Stimulated activated CD4-positive, alpha-beta T cell treated with anti-CD3 and anti-CD28 coated beads, Interleukin-1b, Interleukin-23, amount 100 ng/mL, for 4 hours (primary cell): ENCODE measurements at places on chromosomes 1 and 21.

DNA sequence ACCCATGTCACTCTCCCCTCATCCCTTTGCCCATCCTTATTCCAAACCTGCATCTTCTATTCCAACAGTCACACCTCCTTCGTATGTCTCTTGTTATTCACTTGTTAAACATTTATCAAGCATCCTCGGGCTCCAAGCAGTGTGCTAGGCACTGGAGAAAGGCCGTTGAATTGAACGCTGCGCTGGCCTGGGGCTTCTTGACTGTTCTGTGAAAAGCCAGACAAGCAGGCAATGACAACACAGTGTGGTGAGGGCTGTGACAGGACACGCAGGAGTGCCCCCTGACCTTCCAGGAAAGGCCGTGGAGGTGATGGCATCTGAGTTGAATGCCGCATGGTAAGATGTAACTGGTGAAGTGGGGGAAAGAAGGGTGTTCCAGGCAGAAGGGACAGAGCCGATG lies 19.2 kb downstream of the ETV3 start:
- no peak for DNase-seq

DNA sequence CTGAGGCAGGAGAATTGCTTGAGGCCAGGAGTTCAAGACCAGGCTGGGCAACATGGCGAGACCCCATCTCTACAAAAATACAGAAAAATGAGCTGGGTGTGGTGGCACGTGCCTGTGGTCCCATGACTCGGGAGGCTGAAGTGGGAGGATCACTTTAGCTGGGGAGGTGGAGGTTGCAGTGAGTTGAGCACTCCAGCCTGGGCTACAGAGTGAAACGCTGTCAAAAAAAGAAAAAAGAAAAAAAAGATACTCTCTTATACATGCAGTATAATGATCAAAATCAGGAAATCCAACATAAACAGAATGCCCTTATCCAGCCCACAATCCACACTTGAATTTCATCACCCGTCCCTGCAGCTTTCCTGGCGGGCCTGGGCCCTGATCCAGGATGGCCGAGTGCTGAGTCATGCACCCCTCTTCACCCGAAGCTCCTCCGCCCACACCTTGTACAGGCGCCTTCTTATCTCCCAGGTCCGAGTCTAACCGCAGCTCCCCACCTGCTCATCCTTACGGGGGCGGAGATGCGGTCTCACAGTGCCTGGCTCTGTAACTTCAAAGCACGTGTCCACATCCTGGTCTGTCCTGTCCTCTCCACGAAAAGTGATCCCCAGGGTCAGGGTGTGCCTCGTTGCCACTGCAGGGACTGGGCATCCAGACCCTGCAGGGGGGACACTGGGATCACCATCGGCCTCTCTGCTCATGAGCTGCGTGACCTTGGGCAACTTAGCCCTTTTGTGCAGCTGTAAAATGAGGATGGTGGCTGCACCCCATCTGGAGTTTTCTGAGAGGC lies 120.2 kb upstream of the SLC45A1 start:
- no peak for DNase-seq

DNA sequence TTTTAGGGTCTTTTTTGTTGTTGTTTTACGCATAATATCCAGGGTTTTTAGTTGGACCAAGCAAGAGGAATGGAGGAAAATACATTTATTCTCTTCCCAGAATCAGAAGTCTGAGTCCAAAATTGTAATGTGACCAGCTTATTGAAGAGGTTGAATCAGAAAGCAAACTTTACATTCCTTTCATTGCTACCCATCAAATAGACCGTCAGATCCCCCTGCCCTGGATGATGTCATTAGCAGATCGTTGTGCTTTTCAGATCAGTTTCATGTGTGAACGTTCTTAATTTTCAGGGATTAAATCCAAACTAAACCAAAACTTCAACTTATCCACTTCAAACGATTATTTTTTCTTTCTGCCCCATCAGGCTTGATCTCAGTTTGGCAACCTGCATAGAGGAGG lies 85.7 kb upstream of the NGF start:
- no peak for DNase-seq

DNA sequence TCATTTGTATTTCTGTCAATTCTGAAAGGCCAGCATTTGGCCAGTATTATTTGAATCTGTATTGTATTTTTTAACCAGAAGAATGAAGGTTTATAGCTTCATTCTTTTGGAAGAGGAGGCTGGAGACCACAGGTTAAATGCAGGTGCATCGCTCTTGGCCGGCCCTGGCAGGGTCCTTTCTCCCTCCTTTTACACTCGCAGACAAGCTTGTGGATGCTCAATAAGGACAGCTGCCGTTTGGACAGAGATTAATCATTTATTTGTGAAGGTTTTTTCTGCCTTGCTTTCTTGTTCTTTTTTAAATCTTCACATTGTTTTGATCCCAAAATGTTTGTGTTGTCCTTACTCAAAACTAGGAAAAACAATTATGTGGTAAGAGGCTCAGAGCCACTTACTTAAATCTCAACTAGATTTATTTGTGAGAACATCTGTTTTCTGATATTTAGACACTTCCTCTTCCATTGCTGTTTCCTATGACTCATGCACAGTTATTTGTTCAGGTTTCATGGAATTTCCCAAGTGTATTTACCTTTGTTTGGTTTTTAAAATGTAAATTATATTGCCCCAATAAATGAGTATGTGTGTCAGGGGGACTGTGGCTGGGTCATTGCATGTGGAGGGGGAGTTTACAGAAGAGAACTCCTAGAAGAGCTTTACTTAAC lies 46.7 kb upstream of the LAMC2 start:
- no peak for DNase-seq

DNA sequence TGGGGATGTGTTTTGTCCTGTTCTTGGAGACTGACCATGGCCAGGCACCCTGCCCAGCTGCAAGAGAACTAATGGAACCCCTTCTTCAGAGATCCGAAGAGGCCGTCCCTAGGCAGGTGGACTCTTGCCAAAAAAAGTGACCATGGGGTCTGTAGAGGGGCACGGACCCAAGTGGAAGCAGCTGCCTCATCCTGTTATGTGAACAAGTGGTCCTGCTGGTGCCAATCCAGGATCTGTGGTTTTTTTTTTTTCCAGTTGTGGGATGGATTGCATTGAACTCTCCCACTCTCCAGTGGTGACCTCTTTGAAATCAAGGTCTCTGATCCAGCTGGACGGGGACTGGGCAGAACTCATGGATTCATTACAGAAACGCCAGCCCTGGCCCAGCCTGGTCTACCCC lies 71.2 kb downstream of the ARHGEF10L start:
- DNase-seq: no peak

DNA sequence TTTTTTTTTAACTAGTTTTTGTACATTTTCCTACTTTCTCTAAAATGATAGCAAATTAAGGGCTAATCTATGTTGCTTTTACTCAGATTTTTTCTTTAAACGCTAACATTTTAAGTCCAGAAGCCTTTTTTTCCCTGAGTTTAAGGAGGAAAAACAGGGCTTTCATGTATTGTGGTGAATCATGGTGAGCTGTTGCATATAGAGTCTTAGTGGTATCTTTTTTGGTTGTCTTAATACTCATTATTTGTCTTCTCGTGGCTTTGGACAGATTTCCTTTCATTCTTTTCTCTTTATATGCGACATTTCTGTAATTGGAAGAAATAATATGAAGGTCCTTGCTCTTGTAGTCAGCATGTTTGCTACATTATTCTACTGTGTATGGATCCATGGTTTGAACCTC lies 1015.6 kb downstream of the PLA2G4A start:
- DNase-seq: no peak

DNA sequence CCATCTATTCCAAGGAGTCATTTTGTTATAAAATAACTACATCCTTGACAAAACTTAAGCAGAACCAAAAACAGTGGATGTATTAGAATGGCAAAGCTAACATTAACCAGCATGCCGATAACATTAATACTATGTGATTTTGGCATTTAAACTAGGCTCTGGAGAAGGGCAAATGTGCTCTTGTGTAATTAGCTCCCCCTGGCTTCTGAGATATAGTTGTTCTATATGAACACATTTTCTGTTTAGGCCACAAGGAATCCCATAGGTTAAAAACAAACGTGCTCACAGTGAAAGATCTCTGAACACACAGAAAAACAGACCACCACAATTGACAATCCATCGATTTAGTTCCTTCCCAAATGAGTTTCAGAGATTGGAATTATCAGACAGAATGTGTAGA lies 57.4 kb upstream of the TARS2 start:
- no peak for DNase-seq

- no peak for DNase-seq
Observed at GRCh38 chr1:87510540-87510939, 181.9 kb downstream of the LMO4 start.

DNA sequence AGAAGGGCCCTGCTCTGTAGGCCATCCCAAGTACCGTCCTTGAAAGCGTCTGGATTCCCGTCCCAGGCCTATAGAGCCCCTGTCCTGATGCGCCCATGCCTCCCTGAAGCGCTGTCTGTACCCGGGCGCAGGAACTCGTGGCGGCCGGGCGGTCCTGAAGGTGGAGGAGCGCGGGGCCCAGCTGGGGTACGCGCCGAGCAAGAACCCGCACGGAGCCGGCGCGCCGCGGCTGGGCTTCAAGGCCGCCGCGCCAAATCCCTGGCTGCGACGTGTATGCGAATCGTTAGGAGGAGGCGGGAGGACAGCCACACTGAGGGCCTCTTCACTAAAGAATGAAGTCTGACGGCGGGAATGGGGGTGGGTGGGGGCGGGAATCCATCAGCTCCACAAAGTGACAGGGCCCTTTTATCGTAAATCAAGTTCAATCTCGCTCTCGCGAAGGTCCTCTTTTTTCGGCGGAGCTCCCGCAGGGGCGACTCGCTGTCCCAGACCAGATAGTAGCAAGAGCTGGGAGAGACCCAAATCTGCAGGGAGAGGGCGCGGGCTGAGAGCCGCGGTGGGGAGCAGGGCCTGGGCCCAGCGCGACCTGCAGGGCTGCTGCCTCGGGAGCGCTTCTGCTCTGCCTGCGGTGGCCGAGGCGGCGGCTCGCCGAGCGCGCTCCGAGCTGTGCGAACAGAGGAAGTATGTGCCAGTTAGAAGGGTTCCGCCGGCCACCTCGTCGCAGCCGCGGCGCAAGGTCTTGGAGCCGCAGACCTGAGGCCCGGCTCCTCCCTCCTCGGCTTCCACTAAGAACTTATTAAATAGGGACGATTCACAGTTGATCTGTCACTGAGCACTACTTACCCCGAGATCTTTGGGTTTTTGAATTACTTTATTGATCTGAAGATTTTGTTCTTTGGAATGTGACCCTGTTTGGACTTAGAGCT lies 10.4 kb downstream of the BARHL2 start:
- no peak for DNase-seq

- no peak for DNase-seq
Observed at GRCh38 chr1:48687282-48688045, 89.2 kb downstream of the BEND5 start.

DNA sequence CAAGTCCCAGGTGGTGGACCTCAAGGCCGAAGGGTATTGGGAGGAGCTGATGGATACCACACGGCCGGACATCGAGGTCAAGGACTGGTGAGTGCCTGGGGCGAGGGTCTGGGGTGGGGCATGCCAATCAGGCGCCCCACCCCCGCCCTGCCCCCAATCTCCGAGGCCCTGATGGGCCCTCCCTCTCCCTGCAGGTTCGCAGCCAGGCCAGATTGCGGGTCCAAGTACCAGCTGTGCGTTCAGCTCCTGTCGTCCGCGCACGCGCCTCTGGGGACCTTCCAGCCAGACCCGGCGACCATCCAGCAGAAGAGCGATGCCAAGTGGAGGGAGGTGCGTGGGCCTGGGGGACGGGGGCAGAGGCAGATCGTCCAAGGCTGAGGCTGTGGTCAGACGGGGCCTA lies 3.9 kb downstream of the FBXO44 start:
- DNase-seq: no peak

GRCh38 chr1:210446479-210446878 lies 117.8 kb downstream of the HHAT start:
- DNase-seq: peak; percentile 62

DNA sequence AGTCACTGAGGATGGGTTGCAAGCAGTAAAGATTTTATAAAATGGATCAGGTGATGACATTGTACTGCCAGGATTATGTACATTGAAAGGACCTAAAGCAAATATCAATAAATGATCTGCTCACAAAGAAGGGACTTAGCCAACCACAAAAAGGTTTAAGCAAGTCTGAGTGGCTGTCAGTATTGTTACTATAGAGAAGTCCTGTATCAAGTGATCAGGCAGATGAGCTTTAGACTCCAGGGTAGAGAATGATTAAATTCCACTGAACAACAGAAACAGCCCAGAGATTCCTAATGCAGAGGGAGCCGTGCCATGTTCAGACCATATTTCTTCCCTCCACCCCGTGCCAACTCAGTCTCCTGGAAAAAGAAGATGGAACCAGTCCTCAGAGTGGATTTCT lies 138.9 kb downstream of the SETD4 start:
- no peak for DNase-seq

DNA sequence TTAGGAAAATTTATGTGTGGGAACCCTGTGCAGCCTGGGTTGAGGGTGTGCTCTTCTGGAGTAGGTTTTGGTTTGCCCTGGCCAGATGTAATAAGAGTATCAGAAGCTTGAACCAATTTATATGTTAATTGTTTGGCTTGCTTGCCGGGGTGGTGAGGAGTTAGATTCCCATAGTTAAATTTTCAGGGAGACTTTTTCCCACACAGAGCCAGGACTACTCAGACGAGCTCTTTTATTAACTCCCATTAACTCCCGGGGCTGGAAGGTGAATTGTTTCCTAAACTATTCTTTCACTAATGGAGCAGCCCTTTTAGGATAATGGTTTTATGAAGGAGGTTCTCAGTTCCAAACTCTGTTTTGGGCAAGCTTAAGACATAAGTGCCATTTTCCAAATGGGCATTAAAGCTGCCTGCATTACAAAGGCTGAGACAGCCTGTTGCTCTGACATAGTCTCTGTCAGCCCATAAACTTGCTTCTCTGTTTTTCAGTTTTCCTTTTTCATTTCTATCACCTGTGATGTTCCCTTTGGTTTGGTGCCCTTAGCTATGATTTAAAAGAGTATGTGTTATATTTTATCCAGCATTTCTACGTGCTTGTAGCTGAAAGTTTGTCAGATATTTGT lies 18.0 kb upstream of the RAB3GAP2 start:
- no peak for DNase-seq
